Activated CD8-positive, alpha-beta memory T cell treated with anti-CD3 and anti-CD28 coated beads for 1 hour (primary cell): ENCODE measurements at places on chromosomes 16 and 17.

DNA sequence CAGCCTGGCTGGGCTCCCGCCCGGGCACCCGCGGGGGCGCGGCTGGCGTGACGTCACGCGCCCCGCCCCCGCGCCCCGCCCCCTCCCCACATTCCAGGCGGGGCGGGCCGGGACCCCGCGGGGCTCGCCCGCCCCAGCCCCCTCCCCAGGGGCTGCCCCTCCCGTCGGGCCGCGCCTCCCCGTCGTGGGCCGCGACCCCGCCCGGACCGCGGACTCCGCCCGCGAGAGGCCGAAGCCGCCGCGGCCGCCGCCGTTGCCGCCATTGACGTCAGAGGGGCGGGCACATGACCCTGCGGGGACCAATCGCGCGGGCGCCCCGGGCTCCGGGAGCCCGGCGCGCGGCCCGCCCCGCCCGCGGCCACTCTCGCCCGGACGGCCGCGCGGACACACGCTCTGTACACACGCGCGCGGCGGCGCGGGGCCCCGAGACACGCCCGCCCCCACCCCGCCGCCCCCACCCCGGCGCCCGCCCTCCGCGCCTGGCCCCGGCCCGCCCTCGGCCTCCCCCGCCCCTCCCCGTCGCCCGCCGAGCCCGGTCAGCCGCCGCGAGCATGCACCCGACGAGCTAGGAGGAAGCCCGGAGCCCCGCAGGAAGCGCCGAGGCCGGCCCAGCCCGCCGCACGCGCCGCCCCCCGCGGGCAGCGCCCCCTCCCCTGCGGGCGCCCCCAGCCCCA, at the start of gene CMIP:
CMIP (plus strand) TSS at position 361 of the 674 bp plus-strand sequence.
- peak; percentile 69 for DNase-seq

DNA sequence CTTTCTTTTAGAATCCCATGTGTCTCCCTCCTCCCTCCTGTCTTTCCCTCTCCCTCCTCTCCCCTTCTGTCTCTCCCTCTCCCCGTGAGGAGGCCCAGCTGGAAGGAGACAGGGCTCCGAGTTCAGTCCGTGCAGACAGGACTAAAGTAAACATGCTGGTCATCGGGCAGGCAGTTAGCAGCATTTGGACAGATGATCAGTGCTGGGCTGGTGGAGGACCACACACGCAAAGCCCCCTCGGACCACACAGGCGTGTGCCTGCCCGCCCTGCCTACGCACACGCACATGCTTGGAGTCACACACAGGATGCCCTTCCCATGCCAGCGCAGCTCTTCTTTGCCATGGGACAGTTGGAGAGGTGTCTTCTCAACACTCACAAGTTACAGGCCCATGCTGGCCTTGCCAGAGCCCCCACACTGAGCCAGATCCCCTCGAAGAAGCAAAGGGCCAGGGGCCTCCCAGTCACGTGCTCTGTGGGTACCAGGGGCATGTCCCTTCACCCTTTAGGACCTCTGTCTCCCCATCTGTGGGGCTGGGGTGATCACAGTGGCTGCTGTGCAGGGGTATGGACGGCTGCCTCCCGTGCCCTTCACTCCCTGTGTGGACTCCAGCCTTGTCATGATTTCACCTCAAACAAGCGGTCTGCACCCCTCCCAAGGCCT, 215.7 kb upstream of the FOXF1 start:
- no peak for DNase-seq

DNA sequence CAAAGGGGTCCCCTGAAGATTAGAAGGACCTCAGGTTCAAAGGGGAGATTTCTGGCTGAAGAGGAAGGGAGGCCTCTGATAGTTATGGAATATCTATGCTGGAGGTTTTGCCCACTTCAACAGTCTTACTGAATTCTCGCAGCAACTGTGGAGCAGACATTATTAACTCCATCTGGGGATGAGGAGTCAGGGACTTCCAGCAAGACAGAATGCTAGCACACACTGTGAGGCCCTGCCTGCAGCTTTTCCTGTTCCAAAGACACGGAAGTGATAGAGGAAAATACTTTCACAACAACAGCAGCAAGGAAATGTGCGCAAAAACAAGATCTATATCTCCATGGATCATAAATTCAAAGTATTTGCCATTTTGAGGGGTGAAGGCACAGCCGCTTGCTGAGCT, 72.8 kb downstream of the RPH3AL start:
- no peak for DNase-seq

GRCh38 chr17:65627108-65627507, 65.7 kb upstream of the AXIN2 start:
- no peak for DNase-seq

GRCh38 chr17:50603340-50603739, 31.3 kb upstream of the ABCC3 start:
- DNase-seq: no peak

- DNase-seq: no peak
These were observed 831.0 kb upstream of the EEF2KMT start for GRCh38 chr16:5928476-5929065.

DNA sequence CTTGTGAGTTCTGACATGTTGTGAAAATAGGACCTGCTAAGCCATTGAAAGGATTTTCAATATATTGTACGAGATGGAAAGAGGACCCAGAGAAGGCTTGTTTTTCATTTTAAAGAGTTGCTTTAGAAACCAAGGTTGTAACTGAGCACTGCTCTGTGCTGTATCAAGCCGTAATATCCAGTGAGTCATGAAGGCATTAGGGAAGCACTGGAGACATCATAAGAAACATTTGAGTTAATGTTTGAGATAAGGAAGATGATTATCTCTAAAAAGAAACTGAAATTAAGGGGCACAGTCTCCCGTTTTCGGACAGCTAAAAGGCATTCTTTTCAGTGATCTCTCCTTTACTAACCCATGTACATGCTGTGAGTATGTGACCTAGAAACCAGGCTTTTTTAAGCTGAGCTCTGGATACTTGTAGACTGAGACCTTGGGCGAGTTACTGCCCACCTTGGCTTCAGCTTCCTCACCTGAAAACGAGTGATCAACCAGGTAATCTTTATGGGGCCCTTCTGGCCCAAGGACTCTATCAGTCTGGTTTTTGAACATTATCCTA, 149.2 kb upstream of the TBX2 start:
- no peak for DNase-seq

DNA sequence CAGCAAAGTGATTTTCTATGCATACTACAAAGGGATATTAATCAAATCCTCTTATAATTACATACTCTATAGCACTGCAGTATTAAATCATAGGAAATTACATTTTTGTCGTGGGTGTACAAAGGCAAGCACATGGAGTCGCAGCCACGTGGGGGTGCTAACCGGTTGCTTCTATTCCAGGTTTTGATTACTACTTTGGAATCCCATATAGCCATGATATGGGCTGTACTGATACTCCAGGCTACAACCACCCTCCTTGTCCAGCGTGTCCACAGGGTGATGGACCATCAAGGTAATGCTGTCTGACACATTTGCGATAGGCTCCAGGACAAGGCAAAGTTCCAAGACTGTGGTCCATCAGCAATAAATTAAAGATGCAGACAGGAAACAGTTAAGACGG, 60.1 kb downstream of the ARSG start:
- DNase-seq: no peak

- no peak for DNase-seq
These were observed at the start of gene STAC2 for GRCh38 chr17:39225308-39225958. Gene STAC2 (minus strand): TSS chr17:39225945. CDS start chr17:39225502, 443 bp downstream.

DNA sequence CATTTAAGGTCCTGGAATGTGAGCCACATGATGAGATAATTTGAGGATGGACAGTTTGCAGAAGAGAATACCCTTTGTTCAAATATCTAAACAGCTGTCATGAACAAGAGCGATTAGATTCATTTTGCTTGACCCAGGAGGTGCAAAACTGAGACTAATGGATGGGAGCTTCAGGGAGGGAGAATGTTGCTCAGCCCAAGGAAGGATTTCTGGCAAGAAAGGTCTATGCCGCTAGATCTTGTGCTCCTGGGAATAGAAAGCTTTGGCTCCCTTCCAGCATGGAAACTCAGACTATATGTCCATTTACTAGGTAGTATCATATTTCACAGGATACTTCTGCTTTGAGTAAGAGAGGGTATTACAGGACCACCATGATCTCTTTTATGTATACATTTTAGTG, 14.8 kb upstream of the CDH11 start:
- no peak for DNase-seq

GRCh38 chr17:48546924-48547807, 2.3 kb upstream of the HOXB2 start:
- DNase-seq: no peak

DNA sequence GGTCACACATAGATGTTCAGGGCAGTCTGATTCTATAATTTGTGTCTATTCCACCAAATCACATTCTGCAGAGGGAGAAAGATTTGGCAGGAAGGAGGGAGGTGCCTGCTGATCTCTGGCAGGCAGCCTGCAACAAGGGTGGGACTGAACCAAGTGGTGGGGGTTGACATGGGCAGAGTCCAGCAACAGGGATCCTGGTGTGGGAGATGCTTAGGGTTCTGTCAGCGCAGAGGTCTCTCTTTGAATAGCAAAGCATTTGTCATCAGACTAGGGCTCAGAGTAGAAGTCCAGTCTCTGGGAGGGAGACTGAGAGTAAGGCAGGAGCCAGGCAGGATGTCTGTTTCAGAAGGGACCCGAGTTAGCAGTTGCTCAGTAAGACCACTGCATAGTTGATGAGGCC, 94.6 kb downstream of the UTP18 start:
- no peak for DNase-seq

DNA sequence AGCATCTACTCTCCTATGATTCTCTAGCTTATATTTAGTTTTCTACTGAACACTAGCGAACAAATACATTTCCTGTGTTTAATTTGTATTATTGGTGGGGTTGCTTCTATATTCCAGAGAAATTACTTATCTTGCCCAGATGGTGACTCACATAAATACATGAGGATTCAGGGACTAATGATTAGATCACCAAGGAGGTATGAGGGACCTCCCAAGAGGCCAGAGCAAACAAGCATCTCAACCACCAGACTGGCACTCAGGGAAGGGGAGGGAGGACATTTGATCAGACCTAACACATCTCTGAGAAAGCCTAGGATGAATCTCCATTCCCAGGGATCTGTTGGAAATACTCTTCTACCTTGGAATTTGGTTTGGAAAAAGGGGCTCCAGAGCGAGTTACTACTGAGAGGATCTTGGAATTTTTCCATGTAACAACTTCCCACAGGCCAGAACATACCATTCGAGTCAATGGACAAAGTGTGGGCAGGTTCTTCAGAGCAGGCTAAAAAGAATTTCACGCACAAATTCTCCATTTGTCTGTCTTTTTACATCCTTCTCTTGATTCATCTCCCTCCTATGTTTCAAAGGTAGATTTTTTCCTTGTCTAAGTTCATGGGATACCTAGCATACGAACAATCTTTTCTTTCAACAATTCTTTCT, 262.6 kb upstream of the MYOCD start:
- no peak for DNase-seq

GRCh38 chr17:42522798-42523278, 13.2 kb upstream of the NAGLU start:
- DNase-seq: no peak

- no peak for DNase-seq
These were observed 68.5 kb downstream of the RPA1 start for GRCh38 chr17:1898332-1898731.

DNA sequence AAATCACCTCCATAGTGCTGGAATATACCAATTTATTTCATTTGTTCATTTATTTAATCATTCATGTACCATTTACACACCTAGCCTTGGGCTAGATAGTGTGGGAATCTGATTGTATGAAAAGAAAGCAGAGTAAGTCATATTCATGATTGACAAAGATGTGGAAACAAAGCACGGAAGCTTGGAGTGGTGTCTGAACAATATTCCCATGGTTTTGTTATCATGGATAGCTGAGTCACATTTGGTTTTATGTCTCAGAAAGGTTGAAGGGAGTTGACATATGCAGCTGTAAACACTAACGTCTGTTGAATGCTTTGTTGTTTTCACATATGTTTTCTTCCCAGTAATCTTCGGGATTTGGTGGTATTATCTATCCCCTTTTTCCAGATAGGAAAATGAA, 76.6 kb downstream of the MAP2K4 start:
- no peak for DNase-seq

GRCh38 chr17:50458270-50458669, 10.4 kb downstream of the CHAD start:
- DNase-seq: no peak

GRCh38 chr16:69325784-69326171, 4.6 kb downstream of the PDF start:
- no peak for DNase-seq

DNA sequence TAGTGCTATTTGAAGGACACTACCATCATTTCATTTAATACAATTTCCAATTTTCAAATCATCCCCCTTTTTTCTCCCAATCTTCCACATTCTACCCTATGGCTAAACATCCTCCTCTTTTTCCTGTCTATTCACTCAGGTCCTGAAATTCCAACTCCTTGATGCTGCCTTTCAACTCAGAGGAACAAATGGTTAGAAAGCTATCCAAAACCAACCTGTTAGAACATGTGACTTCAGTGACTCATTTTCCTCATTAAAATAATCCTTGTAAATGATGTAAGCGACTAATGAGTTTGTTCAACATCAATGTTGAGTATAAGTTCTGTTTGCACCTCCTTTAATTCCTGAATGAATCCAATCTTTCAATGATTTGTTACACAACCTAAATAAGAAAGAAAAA, 5.5 kb downstream of the PSMD12 start:
- no peak for DNase-seq

DNA sequence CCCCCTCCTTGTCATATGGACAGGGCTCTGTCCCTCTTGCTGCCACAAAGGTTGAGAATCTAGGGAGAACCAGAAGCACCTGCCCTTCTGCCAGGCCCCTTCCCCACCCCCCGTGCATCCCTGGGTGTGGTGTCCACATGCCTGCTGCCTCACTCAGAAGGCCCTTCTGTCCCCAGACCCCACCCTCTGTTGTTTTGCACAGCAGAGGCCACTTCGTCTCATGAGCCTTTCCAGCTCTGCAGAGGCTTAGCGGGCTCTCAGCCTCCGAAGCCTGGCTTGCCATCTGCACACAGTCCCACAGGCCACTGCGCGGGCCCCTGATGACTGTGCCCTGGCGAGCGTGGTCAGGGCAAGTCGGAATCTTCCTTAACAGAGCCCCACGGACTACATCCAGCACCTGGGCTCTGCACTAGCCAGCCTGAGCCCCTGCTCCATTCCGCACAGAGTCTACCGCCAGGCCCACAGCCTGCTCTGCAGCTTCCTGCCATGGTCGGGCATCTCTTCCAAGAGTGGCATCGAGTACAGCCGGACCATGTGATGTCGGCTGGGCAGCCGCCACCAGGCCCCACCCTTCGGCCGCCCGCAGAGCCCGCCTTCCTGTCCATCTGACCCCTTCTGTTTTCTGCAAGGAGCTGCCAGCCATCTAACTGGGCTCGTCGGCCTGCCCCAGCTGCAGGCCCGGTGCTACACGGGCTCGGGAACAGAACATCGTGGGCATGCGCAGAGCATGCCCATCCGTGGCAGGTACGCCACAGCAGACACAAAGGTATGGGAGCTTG, 10.8 kb downstream of the C16orf90 start:
- DNase-seq: no peak

DNA sequence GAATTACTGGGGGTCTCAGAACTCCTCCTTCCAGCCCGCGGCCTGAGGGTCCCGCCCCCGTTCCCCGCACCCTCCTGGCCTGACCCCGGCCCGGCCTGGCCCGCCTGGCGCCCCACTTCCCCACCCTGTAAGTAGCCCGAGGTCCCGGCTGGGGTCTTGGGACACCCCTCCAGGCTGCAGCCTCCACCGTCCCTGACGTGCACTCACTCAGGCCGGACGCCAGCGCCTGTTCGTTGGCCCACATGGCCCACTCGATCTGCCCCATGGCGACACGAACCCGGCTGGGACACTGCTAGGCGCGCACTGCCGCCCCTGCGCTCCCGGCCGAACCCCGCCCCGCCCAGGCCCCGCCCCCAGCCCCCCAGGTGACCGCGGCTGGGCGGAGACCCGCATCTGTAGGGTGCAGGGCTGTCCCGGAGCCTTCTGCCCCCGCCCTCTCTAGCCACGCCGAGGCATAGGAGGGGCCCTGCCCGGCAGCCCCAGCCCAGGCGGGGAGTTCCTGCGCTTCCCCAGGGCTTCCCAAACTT, at the start of gene CYBA:
CYBA (minus strand) TSS at position 305 of the 527 bp plus-strand sequence; CDS start at position 265, 40 bp downstream.
- DNase-seq: peak; percentile 69
